Cardiac muscle cell (in vitro differentiated cells and primary cell): ENCODE measurements at places on chromosomes 1 and 21. TPM values are rescaled to one million over a fixed set of nuclear protein-coding genes. Genes with fewer than 3 reads are reported as not detected.
A peak's percentile ranks its signal among the peaks of the same experiment; 100 is the strongest.

DNA sequence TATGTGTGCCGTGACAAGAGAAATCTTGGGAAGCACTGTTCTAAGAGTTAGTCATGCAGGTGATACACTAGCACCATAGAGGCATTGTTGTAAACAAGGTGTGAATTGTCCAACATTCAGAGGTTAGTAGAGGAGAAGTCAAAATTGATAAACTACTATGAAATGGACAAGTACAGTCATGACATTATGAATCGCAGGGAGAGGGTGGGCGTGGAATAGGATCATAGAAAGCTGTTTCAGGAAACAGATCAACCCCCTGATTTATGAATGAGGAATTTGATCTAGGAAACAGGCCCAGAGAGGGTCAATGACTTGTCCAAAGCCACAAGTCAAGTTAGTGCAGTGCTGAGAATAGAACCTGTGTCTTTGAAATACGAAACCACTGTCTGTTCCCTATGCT lies 58.5 kb upstream of the LAX1 start:
- peaks cover 3% of the 10 kb centered on the region for H3K4me1 ChIP-seq
- no peak for DNase-seq
- no peak overlapping the region for H3K4me3 ChIP-seq
- no peaks in the 10 kb centered on the region for H3K27me3 ChIP-seq

DNA sequence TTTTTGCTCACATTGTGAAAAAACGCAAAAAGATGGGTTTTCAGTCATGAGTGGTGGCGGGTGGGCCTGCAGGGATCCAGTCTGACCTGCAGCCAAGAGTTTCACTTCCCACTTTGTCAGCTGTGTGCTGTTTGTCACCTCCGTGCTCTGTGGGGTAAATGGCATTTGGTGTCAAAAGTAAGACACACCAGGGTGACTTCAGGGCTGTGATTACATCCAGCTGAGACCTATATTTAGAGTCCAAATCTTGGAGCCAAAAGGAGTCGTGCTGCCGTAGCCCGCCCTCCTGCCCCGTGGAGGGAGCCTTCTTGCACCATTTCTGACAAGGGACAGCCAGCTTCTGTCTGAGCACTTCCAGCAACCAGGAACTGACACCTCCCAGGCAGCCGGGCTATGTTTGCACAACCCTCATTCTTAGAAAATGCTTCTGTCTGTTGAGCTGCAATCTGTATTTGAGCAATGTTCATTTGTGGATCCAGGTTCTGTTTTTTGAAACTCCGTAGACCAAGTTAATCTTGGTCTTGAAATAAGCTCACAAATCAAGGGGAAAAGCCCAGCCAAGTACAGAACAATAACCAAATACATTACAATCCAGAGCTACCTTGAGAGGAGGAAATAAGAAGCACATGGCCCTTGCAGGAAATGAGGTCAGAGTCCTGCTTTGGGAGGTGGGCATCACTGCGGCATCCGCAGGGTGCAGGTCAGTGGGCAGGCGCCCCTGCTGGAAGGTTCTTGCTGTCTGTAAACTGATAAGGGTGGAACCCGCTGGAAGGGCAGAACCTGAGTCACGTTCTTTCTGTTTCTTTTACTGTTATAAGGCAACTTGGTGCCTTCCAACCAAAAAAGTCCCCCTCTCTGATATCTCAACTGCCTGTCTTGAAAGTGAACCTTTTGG lies 14.4 kb downstream of the ABCG1 start:
- DNase-seq, result peak; percentile 81
- H3K4me3 ChIP-seq, result no peak overlapping the region

The RAB25 gene
- polyA plus RNA-seq, result 2.1 and 2.4 TPM in 2 replicates

GRCh38 chr1:201347498-201348210 lies 29.8 kb downstream of the TNNT2 start:
- no peak overlapping the region for H3K27ac ChIP-seq
- DNase-seq, result no peak
- H3K4me3 ChIP-seq, result no peak overlapping the region
- H3K27me3 ChIP-seq, result no peaks in the 10 kb centered on the region
- H3K36me3 ChIP-seq, result no peaks in the 10 kb centered on the region

The SERPINC1 gene
- not detected in 2 replicates for polyA plus RNA-seq

GRCh38 chr1:41671116-41671755 lies 186.8 kb upstream of the EDN2 start:
- no peak overlapping the region for H3K4me3 ChIP-seq
- no peaks in the 10 kb centered on the region for H3K4me1 ChIP-seq
- H3K36me3 ChIP-seq, result no peaks in the 10 kb centered on the region
- H3K27ac ChIP-seq, result no peak overlapping the region
- H3K27me3 ChIP-seq, result no peaks in the 10 kb centered on the region

- H3K27ac ChIP-seq, result no peak overlapping the region
- no peaks in the 10 kb centered on the region for H3K36me3 ChIP-seq
- H3K27me3 ChIP-seq, result no peaks in the 10 kb centered on the region
- no peak overlapping the region for H3K4me3 ChIP-seq
- no peak for DNase-seq
- H3K4me1 ChIP-seq, result peaks cover under 1% of the 10 kb centered on the region
These were observed 52.5 kb downstream of the DMAP1 start for GRCh38 chr1:44265656-44266358.

- H3K27ac ChIP-seq, result no peak overlapping the region
- H3K4me3 ChIP-seq, result no peak overlapping the region
- no peak for DNase-seq
- H3K4me1 ChIP-seq, result peaks cover 21% of the 10 kb centered on the region
- no peaks in the 10 kb centered on the region for H3K27me3 ChIP-seq
These were observed 42.2 kb upstream of the SELENON start for GRCh38 chr1:25757846-25758185.

GRCh38 chr1:67747671-67748546 lies 62.9 kb downstream of the GADD45A start:
- no peak overlapping the region for H3K4me3 ChIP-seq
- peak overlapping the region; percentile 96 for H3K27ac ChIP-seq
- no peaks in the 10 kb centered on the region for H3K27me3 ChIP-seq
- H3K36me3 ChIP-seq, result no peaks in the 10 kb centered on the region
- peaks cover 73% of the 10 kb centered on the region for H3K4me1 ChIP-seq
- DNase-seq, result no peak

- no peak overlapping the region for H3K4me3 ChIP-seq
- no peaks in the 10 kb centered on the region for H3K27me3 ChIP-seq
- no peaks in the 10 kb centered on the region for H3K36me3 ChIP-seq
These were observed 52.5 kb downstream of the SH3BGR start for GRCh38 chr21:39504230-39504629.

The LRRC71 gene
- 0.24 and 0.69 TPM in 2 replicates for polyA plus RNA-seq

DNA sequence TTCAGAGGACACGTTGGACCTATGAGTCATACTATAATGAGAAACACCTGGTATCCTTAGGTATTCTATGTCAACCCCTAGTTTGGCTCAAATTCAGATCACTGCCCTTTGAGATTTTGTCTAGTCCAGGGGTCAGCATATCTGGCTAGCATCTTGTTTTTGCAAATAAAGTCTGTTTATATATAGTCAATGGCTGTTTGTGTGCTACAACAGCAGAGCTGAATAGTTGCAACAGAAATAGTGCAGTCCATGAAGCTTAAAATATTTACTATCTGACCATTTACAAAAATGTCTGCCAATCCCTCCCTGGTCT lies 48.5 kb upstream of the EDEM3 start:
- no peak for DNase-seq
- H3K27me3 ChIP-seq, result peaks cover 3% of the 10 kb centered on the region
- H3K4me1 ChIP-seq, result no peaks in the 10 kb centered on the region
- no peak overlapping the region for H3K4me3 ChIP-seq
- no peak overlapping the region for H3K27ac ChIP-seq

DNA sequence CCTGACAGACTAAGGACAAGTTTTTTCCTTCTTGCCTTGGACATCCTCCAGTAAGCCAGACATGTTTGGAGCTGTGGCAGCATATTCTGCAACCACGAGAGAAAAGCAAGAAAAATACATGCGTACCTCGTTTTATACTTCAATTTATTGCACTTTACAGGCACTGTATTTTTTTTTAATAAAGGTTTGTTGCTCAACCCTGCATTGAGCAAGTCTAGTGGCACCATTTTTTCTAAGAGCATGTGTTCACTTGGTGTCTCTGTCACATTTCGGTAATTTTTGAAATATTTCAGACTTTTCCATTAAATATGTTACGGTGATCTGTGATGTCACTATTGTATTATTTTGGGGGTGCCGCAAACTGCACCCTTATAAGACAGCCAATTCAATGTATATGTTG lies 2.1 kb upstream of the SSX2IP start:
- no peak overlapping the region for H3K4me3 ChIP-seq
- H3K4me1 ChIP-seq, result peaks cover 18% of the 10 kb centered on the region
- no peak for DNase-seq
- H3K27me3 ChIP-seq, result no peaks in the 10 kb centered on the region
- H3K27ac ChIP-seq, result no peak overlapping the region

DNA sequence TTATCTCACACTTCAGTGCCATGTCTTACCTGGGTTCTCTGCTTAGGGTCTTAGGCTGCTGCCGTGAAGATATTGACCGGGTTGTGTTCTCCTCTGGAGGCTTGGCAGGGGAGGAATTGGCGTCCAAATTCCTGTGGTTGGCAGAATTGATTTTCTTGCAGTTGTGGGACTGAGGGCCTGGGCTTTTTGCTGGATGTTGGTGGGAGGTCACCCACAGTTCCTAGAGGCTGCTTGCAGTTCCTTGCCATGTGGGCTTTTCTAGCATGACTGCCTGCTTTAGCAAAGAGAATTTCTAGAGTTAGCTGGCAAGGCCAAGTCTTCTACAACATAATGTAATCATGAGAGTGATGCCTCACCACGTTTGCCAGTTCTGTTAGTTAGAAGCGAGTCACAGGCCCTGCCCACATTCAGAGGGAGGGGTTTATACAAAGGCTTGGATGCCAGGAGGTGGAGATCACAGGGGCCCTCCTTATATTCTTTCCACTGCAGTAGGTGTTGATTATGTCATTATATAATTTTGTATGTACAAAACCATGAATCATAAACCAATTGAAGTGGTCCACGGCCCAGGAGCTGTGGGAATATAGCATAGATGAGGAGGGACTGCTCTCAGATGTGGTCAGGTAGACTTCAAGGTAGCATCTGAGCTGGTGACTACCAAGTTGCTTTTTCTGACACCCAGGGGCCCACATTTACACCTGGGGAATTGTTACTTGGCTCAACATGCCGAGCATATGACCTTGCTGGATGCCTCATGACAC lies 6.6 kb downstream of the UBL4B start:
- H3K27ac ChIP-seq, result no peak overlapping the region
- H3K27me3 ChIP-seq, result no peaks in the 10 kb centered on the region
- no peaks in the 10 kb centered on the region for H3K4me1 ChIP-seq
- no peak for DNase-seq

GRCh38 chr1:227939791-227940771 lies 7.7 kb downstream of the WNT9A start:
- DNase-seq, result no peak
- no peak overlapping the region for H3K4me3 ChIP-seq
- no peaks in the 10 kb centered on the region for H3K4me1 ChIP-seq

The SLC6A9 gene
- 12.1 and 13.2 TPM in 2 replicates for polyA plus RNA-seq

- no peaks in the 10 kb centered on the region for H3K36me3 ChIP-seq
- H3K4me3 ChIP-seq, result no peak overlapping the region
- no peak overlapping the region for H3K27ac ChIP-seq
- H3K27me3 ChIP-seq, result no peaks in the 10 kb centered on the region
These were observed 48.1 kb upstream of the NRIP1 start for GRCh38 chr21:15112858-15113257.

GRCh38 chr1:14308460-14308859 lies 290.0 kb upstream of the KAZN start:
- no peaks in the 10 kb centered on the region for H3K4me1 ChIP-seq
- no peaks in the 10 kb centered on the region for H3K27me3 ChIP-seq
- DNase-seq, result no peak

The OLIG2 gene
- not detected in 2 replicates for polyA plus RNA-seq

The TAS1R1 gene
- 0.17 TPM in 1 of 2 replicates, not detected in the other for polyA plus RNA-seq

DNA sequence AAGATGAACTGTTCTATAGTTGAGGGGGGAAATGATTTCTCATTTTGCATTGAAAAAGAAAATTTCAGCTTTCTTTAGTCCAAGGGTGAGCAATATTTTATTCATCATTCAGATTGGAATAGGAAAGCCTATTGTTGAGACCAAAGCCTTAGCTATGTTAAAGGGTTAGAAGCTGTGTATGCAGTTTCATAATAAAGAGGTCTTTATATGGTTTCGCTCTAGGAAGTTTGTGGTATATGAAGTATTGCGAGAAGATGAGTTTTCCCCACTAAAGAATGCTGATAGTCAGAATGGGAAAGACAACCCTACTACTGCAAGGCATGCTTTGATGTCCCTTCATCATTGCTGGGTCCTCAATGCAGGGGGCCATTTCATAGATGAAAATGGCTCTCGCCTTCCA lies 28.6 kb downstream of the UAP1 start:
- H3K4me3 ChIP-seq, result no peak overlapping the region
- no peaks in the 10 kb centered on the region for H3K4me1 ChIP-seq
- no peak overlapping the region for H3K27ac ChIP-seq
- H3K27me3 ChIP-seq, result no peaks in the 10 kb centered on the region
- no peak for DNase-seq
- peaks cover 32% of the 10 kb centered on the region for H3K36me3 ChIP-seq

GRCh38 chr1:194347200-194347599 lies 1160.8 kb upstream of the B3GALT2 start:
- DNase-seq, result no peak
- no peaks in the 10 kb centered on the region for H3K27me3 ChIP-seq
- H3K36me3 ChIP-seq, result no peaks in the 10 kb centered on the region
- H3K4me1 ChIP-seq, result no peaks in the 10 kb centered on the region
- no peak overlapping the region for H3K27ac ChIP-seq
- no peak overlapping the region for H3K4me3 ChIP-seq

The FCGR3B gene
- not detected in 2 replicates for polyA plus RNA-seq

The CD1E gene
- not detected in 2 replicates for polyA plus RNA-seq

GRCh38 chr1:226204198-226204597 lies 17.7 kb upstream of the ACBD3 start:
- H3K27ac ChIP-seq, result no peak overlapping the region
- no peaks in the 10 kb centered on the region for H3K4me1 ChIP-seq
- no peaks in the 10 kb centered on the region for H3K36me3 ChIP-seq

DNA sequence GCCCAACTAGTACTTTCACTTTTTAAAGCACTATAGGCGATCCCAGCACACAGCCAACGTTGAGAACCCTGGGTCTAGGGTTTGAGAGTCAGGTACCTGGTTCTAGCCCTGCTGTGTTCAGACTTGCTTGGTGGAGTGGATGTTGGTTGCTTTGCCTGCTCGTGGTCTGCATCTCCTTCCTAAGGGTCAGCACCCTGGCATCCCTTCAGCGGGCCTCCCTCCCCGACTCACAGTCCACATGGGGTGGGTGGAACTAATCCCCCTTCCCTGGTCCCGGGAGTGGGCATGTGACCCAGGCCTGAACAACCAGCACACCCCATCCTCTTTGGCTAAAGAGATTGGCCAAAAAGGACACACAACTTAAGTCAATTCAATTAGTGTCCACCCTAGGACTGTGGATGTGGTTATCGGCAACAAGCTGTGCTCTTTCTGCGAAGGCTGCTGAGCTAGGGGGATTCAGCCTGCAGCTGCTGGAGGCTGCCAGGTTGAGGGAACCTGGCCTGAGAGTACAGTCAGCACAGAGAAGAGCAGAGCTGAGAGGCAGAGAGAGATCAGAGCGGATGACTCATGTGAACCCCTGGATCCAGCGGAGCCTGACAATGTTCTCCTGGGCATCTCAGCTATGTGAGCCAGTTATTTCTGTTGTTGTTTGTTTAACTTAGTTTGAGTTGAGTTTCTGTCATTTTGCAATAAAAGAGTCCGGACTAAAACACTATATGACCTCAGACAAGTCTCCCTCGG lies 138.9 kb downstream of the ACTL8 start:
- DNase-seq, result no peak
- no peaks in the 10 kb centered on the region for H3K27me3 ChIP-seq
- no peaks in the 10 kb centered on the region for H3K4me1 ChIP-seq
